ENCODE measurements at places on chromosomes 12 and 14.

DNA sequence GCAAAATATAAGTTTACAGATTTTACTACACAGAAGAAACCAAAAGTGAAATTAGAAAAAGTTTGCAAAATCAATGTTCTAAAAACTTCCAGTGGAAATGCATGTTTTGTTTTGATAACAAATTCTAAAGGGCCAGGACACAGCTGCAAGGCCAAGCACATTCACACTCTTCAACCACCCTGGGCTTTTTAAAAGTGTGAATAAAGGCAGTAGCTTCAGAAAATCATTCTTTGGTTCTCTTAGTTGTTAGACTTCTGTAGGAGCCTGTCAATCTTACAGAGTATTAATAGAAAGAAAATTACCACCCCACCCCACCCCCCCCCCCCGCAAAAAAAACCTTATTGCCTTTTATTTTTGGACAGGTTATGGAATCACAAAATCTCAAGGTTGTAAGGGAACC is 105.2 kb upstream of the EGLN3 start:
- DNase-seq: no peak

DNA sequence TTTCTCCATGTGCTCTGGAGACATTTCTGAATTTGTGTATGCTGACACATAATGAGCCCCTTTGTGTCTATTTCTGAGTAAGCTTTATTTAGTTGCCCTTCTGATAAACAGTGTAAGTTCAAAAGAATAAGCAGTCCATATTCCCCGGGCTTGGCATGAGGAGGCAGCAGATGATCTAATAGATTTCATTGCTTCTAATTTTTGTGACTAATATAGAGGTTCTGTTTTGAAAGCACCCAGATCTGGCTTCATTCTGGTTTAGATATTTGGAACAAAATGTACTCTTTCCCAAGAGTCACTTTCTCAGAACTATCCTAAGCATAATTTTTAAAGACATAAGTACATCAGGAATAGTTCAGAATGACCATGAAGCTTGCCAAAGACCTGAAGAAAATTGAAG is 290.9 kb downstream of the BTG1 start:
- no peak for DNase-seq

DNA sequence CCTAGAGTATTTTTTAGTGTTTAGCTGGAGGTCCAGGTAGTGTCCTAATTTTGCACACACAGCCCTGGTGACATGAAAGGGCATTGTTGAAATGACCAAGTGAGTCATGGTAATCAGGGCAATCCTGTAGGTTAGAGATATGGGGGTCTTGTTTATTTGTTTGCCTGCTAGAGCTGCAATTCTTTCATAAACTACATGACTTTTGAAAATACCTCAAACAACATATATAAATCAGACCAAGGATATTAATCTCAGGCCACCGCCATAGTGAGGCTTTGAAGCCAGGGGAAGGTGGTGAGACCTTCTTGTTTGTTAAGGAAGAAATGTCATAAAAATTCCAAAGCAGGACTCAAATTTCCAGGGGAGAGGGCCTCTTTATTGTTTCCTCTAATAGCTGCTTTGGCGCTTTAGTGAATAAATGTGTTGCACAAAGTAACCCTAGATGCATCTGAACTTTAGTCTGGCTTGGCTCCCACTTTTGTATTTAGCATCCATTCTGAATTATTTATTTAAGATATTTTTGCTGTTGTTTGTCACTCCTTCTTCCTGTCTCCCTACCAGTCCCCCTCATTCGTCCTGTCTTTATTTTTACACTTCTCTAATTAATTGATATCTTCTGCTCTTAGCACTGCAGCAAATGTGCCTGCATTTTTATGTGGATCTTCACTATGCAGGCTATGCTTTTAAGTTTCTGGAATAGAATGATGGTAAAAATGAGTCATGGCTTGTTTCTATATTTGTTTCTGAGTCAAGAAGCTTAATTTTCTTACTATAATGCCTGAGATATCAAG is 430.3 kb downstream of the RAD51B start:
- no peak for DNase-seq

- DNase-seq: no peak
These were observed 74.3 kb downstream of the HEATR5A start for GRCh38 chr14:31346097-31346496.

DNA sequence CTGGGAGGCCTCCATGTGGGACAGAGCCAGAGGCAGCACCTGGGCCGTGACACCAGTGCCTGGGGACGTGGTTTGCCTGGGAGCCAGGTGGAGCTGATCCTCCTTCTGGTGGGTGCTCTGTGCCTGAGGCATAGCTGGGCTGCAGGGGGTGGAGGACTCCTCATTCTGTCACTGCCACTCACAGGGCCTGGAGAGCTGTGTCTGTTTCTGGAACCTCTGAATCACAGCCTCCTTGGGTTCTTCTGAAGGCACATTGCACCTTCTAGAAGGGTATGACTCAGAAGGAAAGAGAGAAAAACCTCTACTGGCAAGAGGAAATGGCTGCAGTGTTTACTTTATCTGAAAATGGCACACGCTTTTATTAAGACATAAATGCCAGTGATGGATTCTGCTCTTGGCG is 659.8 kb downstream of the VRK1 start:
- DNase-seq: no peak

- no peak for DNase-seq
These were observed 133.9 kb downstream of the TBX5 start for GRCh38 chr12:114272071-114272470.

GRCh38 chr14:99683619-99684409 is at the start of gene CYP46A1:
Gene CYP46A1 (plus strand): TSS chr14:99684298. CDS start chr14:99684418, 120 bp downstream.
- DNase-seq: peak; percentile 98
